NCI-H748 treated with DMSO at 0.1 percent for 48 hours (cell line): ENCODE measurements at places on chromosomes 1 and 21.

DNA sequence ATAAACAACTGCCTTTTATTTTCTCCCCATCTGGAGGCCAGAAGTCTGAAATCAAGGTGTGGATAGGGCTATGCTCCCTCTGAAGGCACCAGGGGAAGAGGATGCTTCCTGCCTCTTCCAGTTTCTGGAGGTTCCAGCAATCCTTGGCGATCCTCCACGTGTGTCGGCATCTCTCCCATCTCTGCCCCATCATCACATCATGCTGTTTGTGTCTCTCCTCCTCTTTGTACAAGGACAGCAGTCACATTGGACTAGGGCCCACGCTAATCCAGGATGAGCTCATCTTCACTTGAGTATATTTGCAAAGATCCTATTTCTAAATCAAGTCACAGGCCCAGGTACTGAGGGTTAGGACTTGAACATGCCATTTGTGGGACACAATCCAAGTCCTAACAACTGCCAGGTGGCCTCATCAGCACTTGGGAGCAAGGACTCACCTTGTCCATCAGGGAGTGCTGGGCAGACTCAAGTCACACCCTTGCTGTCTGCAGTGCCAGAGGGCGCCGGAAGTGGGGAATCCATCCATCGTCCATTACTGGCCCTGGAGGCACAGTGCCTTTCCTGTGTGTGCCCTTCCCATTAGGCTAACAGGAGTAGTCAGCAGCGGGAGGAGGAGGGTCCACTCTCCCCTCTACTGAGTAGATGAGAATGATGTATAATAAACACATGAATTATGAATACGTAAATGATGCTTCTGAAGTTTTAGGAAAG, 185.4 kb upstream of the AJAP1 start:
- DNase-seq, result no peak

GRCh38 chr1:155223047-155223446, 14.6 kb downstream of the MTX1 start:
- no peak for DNase-seq

DNA sequence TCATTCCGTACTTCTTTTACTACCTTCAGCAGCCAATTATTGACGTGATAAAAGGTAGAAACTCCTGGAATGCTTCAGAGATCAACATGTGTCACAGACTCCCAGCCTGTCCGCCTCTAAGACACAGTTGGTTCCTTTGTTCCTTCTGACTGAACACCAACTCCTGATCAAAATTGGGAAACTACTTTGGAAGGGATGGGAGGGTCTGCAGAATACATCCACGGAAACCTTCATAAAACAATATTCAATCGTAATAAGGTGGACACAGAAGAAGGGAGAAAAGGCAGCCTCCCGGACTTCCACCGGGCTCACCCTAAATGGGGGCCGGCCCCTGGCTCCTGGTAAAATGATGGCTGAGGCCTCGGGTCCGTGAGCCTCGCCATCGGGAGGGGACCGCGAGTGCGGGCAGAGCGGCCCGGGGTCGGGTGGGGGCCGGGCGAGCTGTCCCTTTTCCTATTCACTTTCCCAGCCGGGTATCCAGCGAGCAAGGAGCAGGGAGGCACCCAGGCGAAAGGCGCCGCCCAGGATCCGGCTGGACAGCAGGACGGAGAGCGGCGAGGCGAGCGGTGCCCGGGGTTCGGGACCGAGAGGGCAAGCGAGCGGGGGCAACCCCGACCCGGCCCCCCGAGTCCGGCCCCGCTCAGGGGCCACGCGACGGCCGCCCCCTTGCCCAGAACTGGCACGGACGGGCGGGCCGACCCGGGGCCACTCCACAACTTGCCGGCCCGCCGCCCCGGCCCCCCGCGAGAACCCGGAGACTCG, 805 bp downstream of the NRIP1 start:
- no peak for DNase-seq

DNA sequence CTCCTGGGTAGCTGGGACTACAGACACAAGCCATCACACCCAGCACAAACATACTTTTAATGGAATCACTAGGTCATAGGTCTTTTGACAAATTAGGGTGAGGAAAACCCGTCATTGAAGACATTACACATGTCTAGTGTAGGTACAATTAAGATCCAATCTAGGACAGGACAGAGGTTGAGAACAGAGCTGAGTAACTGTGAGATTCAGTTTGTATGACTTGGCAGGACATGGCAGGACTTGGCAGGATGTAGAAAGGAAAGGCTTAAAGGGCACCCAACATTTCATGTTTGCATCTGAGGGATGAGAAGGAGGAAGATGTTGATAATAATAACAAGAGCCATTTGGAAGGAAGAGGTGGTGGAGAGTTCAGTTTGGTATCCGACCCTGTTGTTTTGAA, 483.8 kb downstream of the PCP4 start:
- no peak for DNase-seq

DNA sequence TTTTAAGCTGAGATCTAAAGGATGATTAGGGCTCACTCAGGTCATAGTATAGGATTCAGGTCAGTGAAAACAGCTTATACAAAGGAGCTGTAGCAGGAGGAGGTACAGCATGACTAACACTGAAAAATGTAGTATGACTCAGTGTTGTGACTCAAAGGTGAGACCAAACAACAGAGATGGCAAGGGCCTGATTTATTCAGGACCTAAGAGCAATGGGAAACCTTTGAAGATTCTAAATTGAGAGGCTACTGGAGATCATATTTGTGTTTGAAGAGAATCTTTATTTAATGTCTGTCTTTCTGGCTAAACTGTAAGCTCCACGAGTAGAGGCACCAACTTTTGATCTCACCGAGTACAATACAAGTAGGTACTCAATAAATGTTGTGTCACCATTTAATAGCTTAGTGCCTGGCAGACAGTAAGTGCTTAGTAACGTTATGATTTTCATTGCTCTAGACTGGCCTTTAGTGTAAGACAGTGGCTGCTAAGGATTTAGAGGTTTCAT, 43.5 kb downstream of the PRKAA2 start:
- DNase-seq, result no peak

GRCh38 chr1:227559499-227559898, 3.9 kb upstream of the ZNF678 start:
- no peak for DNase-seq

DNA sequence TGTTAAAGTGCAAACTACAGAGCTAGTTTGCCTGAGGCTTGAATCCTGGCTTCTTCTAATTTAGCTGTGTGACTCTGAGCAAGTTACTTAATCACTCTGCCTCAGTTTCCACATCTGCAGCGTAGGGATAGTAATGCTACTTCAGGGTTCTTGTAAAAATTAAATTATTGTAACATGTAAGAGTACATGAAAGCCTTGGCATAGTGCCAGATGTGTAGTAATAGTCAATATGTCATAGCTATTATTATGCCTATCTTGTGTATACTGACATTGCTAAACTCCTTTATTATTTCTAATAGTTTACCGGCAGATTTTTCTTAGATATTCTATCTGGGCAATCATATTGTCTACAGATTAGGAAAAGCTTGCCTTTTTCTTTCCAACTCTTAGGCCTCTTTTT, 6.8 kb upstream of the TADA1 start:
- no peak for DNase-seq

DNA sequence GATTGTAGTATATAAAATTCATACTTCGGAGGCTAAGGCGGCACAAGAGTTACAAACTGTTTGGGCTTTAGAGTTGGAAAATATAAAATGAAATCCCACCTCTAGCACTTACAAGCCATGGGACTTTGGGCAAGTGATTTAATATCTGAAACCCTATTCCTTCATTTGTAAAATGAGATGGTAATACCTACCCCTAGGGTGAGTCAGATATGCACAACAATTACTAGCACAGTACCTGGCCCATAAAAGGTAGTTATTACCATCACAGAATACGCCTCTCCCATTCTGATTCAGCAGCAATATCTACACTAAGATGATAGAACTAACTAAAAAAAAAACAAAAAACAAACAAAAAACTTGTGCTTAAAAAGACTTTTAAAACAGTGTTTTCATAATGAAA, 3.5 kb downstream of the KLHL12 start:
- no peak for DNase-seq

DNA sequence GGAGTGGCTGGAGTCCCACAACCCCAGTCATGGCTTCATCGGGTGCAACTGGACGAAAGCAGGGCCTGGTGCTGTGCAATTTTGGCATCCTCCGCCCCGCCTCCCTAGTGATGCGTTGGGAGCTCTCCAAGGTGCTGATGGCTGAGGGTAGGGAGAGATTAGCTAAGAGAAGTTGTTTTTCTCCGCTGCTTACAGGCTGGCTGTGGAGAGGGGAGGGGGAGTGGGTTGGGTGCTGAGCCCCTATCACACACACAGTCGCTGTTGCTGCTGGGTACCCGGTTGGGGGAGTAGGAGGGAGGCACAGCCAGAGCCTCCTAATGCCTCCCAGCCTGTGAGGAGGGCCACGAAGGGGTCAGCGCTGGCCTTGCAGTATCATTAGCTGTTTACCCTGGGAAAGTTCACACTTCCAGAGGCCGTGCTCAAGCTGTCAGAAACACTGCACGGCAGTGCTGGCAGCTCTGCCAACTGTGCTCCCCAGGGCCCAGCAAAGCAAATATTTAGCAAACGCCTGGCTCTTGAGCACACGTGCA, 110.0 kb downstream of the GRIK3 start:
- no peak for DNase-seq

DNA sequence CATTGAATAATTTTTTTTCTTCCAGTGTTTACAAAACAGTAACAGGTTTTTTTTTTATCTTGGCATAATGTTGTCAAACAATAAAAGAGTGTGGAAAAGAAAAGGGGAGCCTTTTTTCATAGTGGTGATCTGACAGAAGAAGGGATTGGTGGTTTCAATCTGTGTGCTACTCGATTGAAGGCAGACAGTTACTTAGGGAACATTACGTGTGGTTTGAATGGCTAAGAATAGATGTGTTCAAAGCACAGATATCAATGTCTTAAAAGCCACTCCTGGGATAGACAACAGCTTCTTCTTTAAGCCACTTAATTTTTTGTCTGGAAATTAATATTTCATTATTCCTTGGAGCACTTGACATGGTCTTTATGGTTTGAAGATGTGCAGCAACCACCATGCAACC, 558.6 kb upstream of the ADGRL2 start:
- no peak for DNase-seq
